Cardiac muscle cell (in vitro differentiated cells and primary cell): ENCODE measurements at places on chromosomes 6 and 20. TPM values are rescaled to one million over a fixed set of nuclear protein-coding genes. Genes with fewer than 3 reads are reported as not detected.

The ARMC2 gene
- total RNA-seq = 1.2 and 2.6 TPM in 2 replicates

The CNKSR3 gene
- total RNA-seq = 3.8 and 4.4 TPM in 2 replicates

The KCNQ5 gene
- total RNA-seq = 28.9 and 45.4 TPM in 2 replicates

The PHF3 gene
- 28.8 and 55.8 TPM in 2 replicates for total RNA-seq

The IPCEF1 gene
- total RNA-seq = 0.15 and 0.46 TPM in 2 replicates

The OR12D3 gene
- not detected in 2 replicates for total RNA-seq

The CLVS2 gene
- 0.03 and 0.04 TPM in 2 replicates for total RNA-seq

The FBXO30 gene
- total RNA-seq = 5.9 and 9.0 TPM in 2 replicates

The MYMX gene
- 0.21 TPM in 1 of 2 replicates, not detected in the other for total RNA-seq

The CCDC170 gene
- total RNA-seq = 0.03 and 0.14 TPM in 2 replicates

The SMIM13 gene
- total RNA-seq = 8.6 and 8.9 TPM in 2 replicates

The ARFGEF3 gene
- total RNA-seq = 1.1 TPM in 2 replicates

The TSPO2 gene
- total RNA-seq = not detected in 2 replicates

The SMLR1 gene
- total RNA-seq = not detected in 2 replicates

The RHAG gene
- not detected in 2 replicates for total RNA-seq

The SLC25A27 gene
- total RNA-seq = 18.6 and 36.1 TPM in 2 replicates

The ATP9A gene
- total RNA-seq = 15.2 and 16.9 TPM in 2 replicates

The RIMS1 gene
- 0.92 and 0.95 TPM in 2 replicates for total RNA-seq

The RRBP1 gene
- total RNA-seq = 61.1 and 77.5 TPM in 2 replicates

The GNMT gene
- total RNA-seq = 0.21 and 0.25 TPM in 2 replicates

The MOG gene
- 1.3 and 1.8 TPM in 2 replicates for total RNA-seq

The WFDC10B gene
- not detected in 2 replicates for total RNA-seq

The PTGIS gene
- 5.3 and 7.8 TPM in 2 replicates for total RNA-seq

The AP5S1 gene
- 7.6 and 15.5 TPM in 2 replicates for total RNA-seq

The CD24 gene
- 109 and 166 TPM in 2 replicates for total RNA-seq

The TCF15 gene
- 0.11 and 0.86 TPM in 2 replicates for total RNA-seq

The GINS1 gene
- total RNA-seq = 9.6 and 13.4 TPM in 2 replicates

The PRL gene
- not detected in 2 replicates for total RNA-seq

The NOL7 gene
- 109 and 154 TPM in 2 replicates for total RNA-seq

The TAGAP gene
- total RNA-seq = not detected in 2 replicates

The ARMH2 gene
- not detected in 2 replicates for total RNA-seq

The BTN1A1 gene
- total RNA-seq = not detected in 2 replicates
